ENCODE measurements at places on chromosomes 1 and 21.

- DNase-seq = no peak
Observed at GRCh38 chr1:196661345-196661744, 9.5 kb downstream of the CFH start.

GRCh38 chr1:84720221-84720780 lies 30.0 kb upstream of the SSX2IP start:
- DNase-seq = no peak

DNA sequence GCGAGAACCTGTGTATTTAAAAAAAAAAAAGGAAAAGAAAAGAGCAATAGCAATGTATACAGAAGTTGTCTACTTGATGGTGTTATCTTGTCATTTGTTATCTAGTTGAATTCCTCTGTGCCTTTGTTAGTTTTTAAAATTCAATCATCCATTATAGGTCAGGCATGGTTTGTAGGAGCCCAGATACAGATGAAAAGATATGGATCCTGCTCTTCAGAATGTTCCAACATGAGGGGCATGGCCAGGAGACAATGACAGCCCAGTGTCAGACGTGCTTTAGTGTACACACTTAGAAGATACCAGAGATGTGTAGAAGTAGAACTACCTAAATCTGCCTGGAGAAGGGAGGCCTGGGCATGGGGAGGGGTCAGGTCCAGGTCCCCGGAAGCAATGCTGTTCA lies 16.6 kb downstream of the MTARC2 start:
- no peak for DNase-seq

- no peak for DNase-seq
Observed at GRCh38 chr1:204640578-204640977, 45.0 kb downstream of the LRRN2 start.

DNA sequence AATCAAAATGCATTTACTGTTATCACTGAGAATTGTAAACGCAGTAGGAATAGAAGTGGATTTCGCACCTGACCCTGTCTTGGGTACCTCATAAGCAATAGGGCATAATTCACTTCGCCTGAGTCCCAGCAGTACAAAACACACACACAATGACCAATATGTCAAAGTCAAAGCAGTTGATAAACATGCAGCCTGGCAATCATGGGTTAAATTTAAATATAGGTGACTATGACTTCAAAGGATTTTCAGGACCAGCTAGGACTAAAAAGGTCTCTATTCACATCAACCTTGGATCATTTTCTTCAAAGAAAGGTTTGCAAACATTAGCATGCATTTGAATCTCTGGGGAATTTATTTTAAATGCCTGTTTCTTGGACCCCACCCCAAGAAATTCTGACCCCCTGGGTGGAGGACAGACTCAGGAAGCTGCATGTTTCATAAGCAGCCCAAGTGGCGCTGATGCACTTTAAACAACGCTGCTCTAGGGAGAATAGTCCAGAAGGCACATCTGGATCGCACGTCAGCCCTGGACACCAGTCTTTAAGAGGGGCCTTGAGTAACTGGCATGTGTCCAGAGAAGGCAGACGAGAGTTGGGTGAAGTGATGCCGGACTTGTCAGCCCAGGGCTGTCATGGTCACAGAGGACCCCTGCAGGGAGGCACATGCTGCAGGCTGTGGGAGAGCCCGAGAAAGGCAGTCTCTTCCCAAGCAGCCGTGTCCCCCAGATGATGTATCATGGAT lies 55.7 kb upstream of the EFHD2 start:
- no peak for DNase-seq

GRCh38 chr1:172497230-172497629 lies 35.7 kb upstream of the SUCO start:
- no peak for DNase-seq

- DNase-seq = no peak
Observed at GRCh38 chr1:246476771-246477170, 30.3 kb downstream of the SMYD3 start.

DNA sequence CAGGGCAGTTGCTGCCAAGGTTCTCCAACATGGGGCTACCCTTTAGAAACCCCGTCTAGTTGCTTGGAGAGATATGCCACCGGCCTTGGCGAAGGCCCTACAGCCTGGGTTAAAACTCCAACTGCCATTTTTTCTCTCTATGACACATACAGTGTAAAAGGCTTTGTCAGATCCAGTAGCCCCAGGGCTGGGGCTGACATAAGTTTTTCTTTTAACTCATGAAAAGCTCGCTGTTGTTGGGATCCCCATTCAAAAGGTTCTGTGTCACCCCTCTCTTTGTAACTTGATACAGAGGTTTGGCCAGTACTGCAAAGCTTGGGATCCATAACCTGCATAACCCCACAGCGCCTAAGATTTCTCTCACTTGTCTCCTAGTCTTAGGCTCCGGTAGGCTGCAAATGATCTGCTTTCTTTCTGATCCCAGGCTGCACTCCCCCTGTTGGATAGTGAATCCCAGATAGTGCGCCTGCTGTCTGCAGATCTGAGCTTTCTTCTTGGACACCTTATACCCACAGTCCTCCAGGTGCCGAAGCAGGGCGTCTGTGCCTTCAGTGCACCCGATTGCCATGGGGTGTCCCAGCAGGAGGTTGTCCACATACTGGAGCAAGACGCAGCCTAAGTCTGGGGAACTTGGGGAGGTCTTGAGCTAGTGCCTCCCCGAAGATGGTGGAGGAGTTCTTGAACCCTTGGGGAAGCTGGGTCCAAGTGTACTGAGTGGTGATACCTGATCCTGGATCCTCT lies 406.2 kb downstream of the TGFB2 start:
- DNase-seq = no peak

GRCh38 chr1:209231476-209232156 lies 351.9 kb upstream of the CAMK1G start:
- no peak for DNase-seq

DNA sequence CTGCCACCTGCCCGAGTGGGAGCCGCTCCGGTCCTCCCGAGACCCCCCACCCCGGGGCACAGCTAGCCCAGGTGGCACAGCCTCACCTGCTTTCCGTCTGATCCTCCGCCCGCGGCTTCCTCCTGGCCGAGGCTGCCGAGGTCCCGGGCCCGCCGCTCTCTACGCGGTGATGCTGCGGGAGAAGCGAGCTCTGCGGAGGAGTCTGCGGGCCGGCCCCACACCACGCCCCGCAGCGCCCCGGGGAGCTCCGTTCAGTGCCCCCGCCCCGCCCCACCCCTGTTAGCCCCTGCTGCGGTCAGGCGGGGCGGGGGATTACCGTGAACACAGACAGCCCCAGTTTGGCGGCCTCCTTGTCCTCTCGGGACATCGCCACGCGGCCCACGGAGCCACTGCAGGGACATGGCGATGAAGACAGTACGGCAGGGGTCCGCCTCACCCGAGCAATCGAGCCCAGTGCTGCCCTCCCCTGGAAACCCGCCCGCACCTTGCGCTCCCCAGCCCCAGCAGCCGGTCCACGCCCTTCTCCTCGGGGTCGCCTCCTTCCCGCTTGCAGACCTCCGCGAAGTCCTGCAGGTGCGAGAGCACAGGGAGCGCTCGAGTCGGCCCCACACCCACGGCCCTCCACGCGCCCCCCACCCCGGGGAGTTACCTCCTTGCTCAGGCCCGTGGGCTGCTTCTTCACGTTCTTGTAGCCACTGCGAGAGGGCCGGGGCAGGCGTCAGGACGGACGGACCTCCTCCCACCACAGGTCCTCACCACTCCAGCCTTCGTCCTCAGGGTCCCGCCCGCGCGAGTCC lies 933 bp downstream of the C1orf35 start:
- DNase-seq = no peak

Data from NCI-H524 treated with DMSO at 0.1 percent for 48 hours (cell line).